Activated CD4-positive, alpha-beta memory T cell treated with anti-CD3 and anti-CD28 coated beads, Interleukin-2, amount 10 ng/mL, durations not matched to agents 7 days and 5 days (primary cell): ENCODE measurements at places on chromosomes 5 and 9. TPM values are rescaled to one million over a fixed set of nuclear protein-coding genes. Genes with fewer than 3 reads are reported as not detected.

The TOMM5 gene
- 81.0 TPM for total RNA-seq

The SLC6A18 gene
- not detected for total RNA-seq

The GOLM1 gene
- total RNA-seq = 3.2 TPM

The C1QTNF3 gene
- 2.5 TPM for total RNA-seq

The CD14 gene
- 0.38 TPM for total RNA-seq
